AG04450 (cell line): ENCODE measurements at places on chromosomes 7 and 10.

- no peak for DNase-seq
These were observed 19.1 kb downstream of the ADAM12 start for GRCh38 chr10:126369125-126369710.

- no peak for DNase-seq
These were observed 4.1 kb downstream of the OR9A4 start for GRCh38 chr7:141920281-141920680.

DNA sequence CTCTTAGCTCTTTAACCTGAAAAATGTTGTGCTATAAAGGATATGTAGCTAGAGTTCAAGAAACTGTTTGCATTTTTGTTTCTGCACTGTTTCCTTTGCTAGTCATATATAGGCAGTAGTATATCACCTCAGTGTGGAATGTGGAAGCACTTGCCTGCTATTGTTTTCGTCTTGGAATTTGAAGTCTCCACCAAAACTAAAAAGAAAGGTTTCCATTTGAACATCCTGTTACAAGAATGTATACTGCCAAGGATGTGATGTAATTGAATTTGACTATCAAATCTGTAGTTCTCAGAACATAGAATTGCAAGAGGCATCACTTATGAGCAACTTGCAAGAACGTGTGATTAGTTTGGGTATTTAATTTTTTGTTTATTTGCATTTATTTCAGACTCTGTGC, 51.1 kb upstream of the MEOX2 start:
- no peak for DNase-seq

DNA sequence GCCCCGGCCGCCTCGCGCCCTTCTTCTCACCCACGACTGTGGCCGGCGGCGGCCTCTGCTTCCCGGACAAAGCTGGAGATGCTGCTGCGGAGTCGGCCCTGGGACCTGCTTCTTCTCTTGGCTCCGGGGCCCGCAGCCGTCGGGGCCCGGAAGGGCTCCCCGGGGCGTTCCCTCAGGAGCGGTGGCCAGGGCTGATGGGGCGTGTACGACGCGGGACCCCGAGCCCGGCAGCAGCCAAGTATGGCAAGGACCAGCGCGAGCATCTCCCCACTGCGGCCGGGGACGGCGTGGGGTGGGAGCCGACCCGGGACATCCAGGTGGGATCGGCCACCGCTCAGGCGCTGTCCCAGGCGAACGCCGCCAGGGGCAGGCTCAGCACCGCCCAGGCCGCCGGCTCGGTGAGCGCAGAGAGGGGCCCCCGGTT, 27.6 kb upstream of the BMS1 start:
- DNase-seq, result no peak

GRCh38 chr10:121956111-121957061, 18.6 kb downstream of the NSMCE4A start:
- no peak for DNase-seq

DNA sequence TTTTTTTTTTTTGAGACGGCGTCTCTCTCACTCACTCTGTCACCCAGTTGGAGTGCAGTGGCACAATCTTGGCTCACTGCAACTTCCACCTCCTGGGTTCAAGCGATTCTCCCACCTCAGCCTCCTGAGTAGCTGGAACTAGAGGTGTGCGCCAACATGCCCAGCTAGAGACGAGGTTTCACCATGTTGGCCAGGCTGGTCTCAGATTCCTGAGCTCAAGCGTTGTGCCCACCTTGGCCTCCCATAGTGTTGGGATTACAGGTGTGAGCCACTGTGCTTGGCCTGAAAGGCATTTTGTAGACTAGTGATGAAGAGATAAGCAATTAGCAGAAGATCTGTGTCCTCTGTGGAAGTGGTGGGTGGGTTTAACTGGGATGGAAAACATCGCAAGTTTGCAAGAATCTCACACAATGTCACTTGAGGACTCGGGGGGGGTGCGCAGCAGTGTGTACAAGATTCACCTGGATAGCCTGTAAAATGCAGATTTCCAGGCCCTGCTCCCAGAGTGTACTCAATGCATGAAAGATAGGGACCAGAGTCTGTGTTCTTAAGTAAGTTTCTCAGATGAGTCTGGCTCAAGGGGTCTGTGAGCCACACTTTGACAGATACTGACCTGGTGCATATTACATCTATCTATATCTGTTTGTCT, 10.9 kb downstream of the CYP17A1 start:
- DNase-seq, result no peak

DNA sequence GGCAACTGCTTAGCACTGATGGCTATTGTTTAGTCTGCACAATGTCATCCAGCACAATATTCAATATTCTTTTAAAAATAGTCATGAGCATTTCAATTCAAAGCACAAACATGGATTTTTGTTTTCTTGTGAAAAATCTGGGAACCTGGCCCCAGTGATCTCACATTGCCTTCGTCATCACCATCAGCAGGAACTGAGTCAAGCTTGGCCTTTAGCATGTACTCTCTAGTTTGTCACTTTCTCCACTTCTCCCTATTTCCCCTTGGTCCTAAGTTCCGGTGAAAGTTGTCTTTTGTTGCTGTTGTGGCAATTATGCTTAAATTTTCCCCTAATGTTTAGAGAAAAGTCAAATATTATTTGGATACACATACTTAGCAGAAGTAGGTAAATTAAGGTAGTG, 252.9 kb upstream of the SORCS1 start:
- no peak for DNase-seq

DNA sequence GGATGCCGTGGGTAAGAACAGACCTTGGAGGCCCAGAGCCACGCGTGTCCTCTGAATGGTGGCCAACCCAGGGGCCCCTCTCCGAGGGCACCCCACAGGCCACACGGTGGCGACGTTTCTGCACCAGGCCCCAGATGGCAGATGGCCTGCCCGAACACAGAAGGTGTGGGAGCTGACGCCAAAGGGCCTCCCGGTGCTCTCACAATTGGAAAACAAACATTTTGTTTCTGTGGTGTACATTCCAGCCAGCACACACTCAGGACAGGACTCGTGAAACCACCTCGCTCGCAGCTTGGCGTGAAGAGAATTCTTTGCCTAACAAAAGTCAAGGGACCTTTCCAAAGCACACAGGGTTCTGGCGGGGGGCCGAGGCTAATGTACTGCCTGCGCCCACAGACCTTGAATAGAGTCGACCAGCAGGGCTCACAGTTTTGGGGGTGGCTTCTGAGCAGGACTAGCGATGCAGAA, 112.1 kb downstream of the FAM53B start:
- DNase-seq, result no peak

GRCh38 chr10:3876350-3876962, 91.4 kb upstream of the KLF6 start:
- no peak for DNase-seq

DNA sequence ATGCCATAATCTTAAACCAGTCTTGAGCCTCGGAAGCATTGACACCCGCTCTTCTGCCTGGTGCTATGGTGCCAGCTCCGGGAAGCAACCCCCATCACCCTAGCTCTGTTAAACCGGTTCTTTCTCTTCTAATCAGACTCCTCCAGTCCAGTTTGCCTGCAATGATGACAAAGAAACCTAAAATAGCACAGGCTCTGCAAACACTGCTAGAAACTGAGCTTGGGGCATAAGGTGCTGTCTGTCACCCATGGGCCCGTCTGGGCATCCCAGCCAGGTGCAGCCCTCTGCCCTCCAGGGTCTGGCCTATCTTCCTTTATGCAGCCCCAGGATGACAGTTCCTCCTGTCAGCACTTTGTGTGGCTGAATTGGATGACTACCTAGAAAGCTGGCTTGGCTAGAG, 14.2 kb upstream of the CAMK2G start:
- DNase-seq, result no peak

- no peak for DNase-seq
These were observed 313.8 kb upstream of the BMPER start for GRCh38 chr7:33591490-33591889.

GRCh38 chr7:31067491-31067890, 15.4 kb downstream of the ADCYAP1R1 start:
- no peak for DNase-seq

DNA sequence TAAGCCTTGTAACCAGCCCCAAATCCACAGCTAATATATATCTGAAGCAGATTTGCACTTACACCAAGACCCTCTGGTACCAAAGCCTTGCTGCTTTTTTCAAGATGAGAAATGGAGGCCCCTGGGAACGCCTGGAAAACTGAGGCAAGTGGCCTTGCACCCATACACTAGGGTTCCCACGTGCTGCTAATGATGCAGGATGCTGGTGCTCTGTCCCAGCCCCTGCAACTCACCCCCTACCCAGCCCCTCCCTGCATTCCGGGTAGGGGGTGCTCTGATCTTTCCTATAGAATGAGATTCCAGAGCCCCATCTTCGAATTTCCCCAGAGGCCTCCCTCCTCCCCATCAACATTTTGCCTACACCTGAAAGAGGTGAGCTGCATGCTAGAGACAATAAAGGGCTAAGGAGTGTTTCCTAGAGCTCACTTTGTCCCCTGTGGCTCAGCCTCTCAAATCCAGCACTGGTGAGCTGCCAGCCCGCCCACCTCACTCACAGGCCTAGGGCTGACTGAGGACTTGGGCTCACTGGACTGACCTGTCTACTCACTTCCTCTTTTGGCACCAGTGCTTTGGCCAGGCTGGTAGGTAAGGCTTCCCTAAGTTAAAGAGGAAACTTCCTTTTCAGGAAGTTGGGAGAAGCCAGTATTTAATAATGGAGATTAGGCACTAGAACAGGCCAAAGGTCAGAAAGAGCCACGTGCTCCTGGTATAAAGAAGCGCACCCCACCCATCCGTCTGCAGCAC, 9.8 kb downstream of the RBP4 start:
- DNase-seq, result no peak

- no peak for DNase-seq
These were observed 168.1 kb downstream of the GALNT17 start for GRCh38 chr7:71300086-71300485.

- DNase-seq, result no peak
These were observed 152.0 kb downstream of the HDAC9 start for GRCh38 chr7:18647582-18647981.

- no peak for DNase-seq
These were observed 637.1 kb downstream of the CCSER2 start for GRCh38 chr10:84965468-84965867.

GRCh38 chr10:21002091-21002878, 105.2 kb upstream of the NEBL start:
- DNase-seq, result no peak

- no peak for DNase-seq
These were observed 189.2 kb downstream of the CSTF2T start for GRCh38 chr10:51510231-51510630.

DNA sequence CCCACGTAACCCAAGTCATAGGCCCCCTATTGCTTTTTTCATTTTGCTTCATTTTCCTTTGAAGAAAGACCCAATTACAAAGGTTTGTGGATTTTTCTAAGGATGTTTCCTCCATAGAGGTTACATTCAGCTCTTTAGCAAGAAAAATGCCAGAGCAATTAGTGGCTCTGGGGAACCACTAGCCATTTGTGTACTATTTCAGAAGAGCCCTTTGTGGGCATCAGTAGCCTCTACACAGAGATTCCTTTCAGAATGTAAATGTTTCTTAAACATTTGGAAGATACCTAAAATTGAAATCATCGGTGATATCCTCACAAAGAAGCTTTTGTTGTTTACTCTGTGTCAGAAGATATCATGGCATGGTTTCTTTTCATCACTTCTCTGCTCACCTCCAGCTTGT, 291.0 kb upstream of the KMT2E start:
- no peak for DNase-seq

DNA sequence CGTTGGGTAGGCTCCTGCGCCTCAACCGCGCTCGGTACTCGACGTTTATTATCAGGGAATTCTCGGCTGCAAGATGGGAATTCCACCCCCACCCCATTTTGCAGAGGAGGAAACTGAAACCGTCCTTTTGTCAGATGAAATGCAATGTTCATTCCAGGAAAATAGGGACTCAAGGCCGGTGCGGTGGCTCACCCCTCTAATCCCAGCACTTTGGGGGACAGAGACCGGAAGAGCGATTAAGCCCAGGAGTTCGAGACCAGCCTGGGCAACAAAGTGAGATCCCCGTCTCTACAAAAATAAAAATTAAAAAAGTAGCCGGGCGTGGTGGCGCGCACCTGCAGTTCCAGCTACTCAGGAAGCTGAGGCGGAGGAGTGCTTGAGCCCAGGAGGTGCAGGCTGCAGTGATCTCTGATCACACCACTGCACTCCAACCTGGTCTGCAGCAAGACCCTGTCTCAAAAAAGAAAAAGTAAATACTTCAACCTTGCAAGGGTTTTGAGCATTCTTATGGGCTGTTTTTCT, 720 bp upstream of the RFC2 start:
- DNase-seq, result no peak
